ENCODE measurements at places on chromosomes 13 and 19. TPM values are rescaled to one million over a fixed set of nuclear protein-coding genes. Genes with fewer than 3 reads are reported as not detected.

ZNF841 gene
- total RNA-seq, result 22.7 TPM

CGB5 gene
- not detected for total RNA-seq

LILRA1 gene
- not detected for total RNA-seq

CADM4 gene
- total RNA-seq, result 0.68 TPM

TMEM38A gene
- total RNA-seq, result 5.4 TPM

GJB6 gene
- total RNA-seq, result not detected

CYP2F1 gene
- not detected for total RNA-seq

GPR12 gene
- total RNA-seq, result not detected

RRAS gene
- 44.3 TPM for total RNA-seq

PTPRH gene
- total RNA-seq, result 6.1 TPM

FARP1 gene
- total RNA-seq, result 12.4 TPM

FCAR gene
- not detected for total RNA-seq

S1PR5 gene
- 4.1 TPM for total RNA-seq

ABCC4 gene
- 11.0 TPM for total RNA-seq

ZNF223 gene
- 4.6 TPM for total RNA-seq

ANO8 gene
- 6.3 TPM for total RNA-seq

ZNF527 gene
- 4.8 TPM for total RNA-seq

DOCK9 gene
- total RNA-seq, result 18.0 TPM

LENG9 gene
- 10.4 TPM for total RNA-seq

APOE gene
- total RNA-seq, result 2.2 TPM

ACTN4 gene
- total RNA-seq, result 256 TPM

PSG4 gene
- total RNA-seq, result 0.53 TPM

CERS4 gene
- total RNA-seq, result 6.0 TPM

SMIM44 gene
- not detected for total RNA-seq

ANKLE1 gene
- total RNA-seq, result 0.19 TPM

SLC25A41 gene
- not detected for total RNA-seq

RB1 gene
- total RNA-seq, result 43.6 TPM

CYP2A6 gene
- not detected for total RNA-seq

CBARP gene
- 1.2 TPM for total RNA-seq

POLD1 gene
- total RNA-seq, result 17.7 TPM

ZNF441 gene
- 20.5 TPM for total RNA-seq
